ENCODE measurements at places on chromosomes 3 and 15. TPM values are rescaled to one million over a fixed set of nuclear protein-coding genes. Genes with fewer than 3 reads are reported as not detected.

UTS2B gene
- total RNA-seq: 2.1 TPM

IL17RB gene
- total RNA-seq: 3.8 TPM

GOLGA6L10 gene
- total RNA-seq: 1.4 TPM

ANKUB1 gene
- total RNA-seq: not detected

CCR1 gene
- total RNA-seq: 0.73 TPM

DNA sequence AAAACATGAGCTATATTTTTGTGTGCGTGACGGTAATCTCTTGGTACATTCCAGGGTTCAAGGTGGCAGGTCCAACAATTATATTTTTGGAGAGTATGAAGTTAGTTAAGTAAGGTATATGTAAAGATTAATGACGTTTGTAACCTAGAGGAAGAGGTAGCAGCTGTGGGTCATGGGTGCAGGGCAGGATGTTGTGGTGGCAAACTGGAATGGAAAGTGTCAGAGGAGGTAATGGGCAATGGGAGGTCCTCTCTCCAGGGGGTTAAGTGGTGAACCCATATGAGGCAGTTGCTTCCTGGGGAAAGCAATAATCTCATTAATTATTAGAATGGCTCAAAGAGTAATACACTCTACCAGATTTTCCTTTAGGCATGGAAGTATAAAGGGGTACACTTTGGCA, 1.0 kb upstream of the CD200R1L start:
- H3K4me1 ChIP-seq: peaks cover 32% of the 10 kb centered on the region
- H3K4me3 ChIP-seq: peak overlapping the region; percentile 13
- H3K36me3 ChIP-seq: peaks cover 14% of the 10 kb centered on the region
- H3K27me3 ChIP-seq: no peaks in the 10 kb centered on the region

GRCh38 chr3:59692117-59692516, 642.3 kb upstream of the CFAP20DC start:
- H3K36me3 ChIP-seq: no peaks in the 10 kb centered on the region
- no peak for DNase-seq
- H3K27me3 ChIP-seq: no peaks in the 10 kb centered on the region
- no peak overlapping the region for H3K27ac ChIP-seq
- H3K4me3 ChIP-seq: no peak overlapping the region
- H3K4me1 ChIP-seq: peaks cover 10% of the 10 kb centered on the region

- no peaks in the 10 kb centered on the region for H3K27me3 ChIP-seq
- no peak overlapping the region for H3K4me3 ChIP-seq
- no peak overlapping the region for H3K27ac ChIP-seq
- no peak for DNase-seq
- no peaks in the 10 kb centered on the region for H3K36me3 ChIP-seq
These were observed 424.7 kb downstream of the ZBBX start for GRCh38 chr3:166955201-166955939.

DNA sequence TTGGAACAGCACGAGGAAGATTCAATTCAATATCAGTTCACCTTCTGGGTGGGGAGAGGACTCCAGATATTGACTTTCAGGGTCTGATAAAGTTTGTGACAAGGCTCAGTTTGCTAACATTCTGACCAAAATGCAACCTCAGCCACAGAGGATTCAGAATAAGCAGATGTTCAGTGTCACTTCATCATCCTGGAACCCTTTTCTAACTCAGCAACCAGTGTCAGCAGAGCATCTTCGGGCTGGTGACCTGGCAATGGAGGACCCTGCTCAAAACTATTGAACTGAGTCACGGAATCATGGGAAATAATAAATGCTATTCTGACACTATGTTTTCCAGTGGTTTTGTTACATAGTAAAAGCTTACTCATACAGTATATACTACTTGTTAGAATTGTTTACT, 433.4 kb upstream of the CFAP20DC start:
- H3K27me3 ChIP-seq: no peaks in the 10 kb centered on the region
- no peak overlapping the region for H3K4me3 ChIP-seq
- no peaks in the 10 kb centered on the region for H3K36me3 ChIP-seq
- H3K4me1 ChIP-seq: no peaks in the 10 kb centered on the region
- no peak for DNase-seq

GRCh38 chr3:27115352-27115751, 253.8 kb downstream of the NEK10 start:
- H3K4me1 ChIP-seq: no peaks in the 10 kb centered on the region
- no peaks in the 10 kb centered on the region for H3K27me3 ChIP-seq
- H3K36me3 ChIP-seq: no peaks in the 10 kb centered on the region
- H3K27ac ChIP-seq: no peak overlapping the region

GRCh38 chr15:66323312-66323928, 30.1 kb downstream of the DIS3L start:
- H3K27ac ChIP-seq: no peak overlapping the region
- H3K4me3 ChIP-seq: no peak overlapping the region
- no peaks in the 10 kb centered on the region for H3K27me3 ChIP-seq
- no peaks in the 10 kb centered on the region for H3K4me1 ChIP-seq
- no peak for DNase-seq
- peaks cover 73% of the 10 kb centered on the region for H3K36me3 ChIP-seq

GRCh38 chr3:55471522-55472280, 15.4 kb downstream of the WNT5A start:
- H3K4me1 ChIP-seq: no peaks in the 10 kb centered on the region
- H3K27me3 ChIP-seq: peaks cover 14% of the 10 kb centered on the region
- no peak for DNase-seq
- no peak overlapping the region for H3K4me3 ChIP-seq
- H3K36me3 ChIP-seq: no peaks in the 10 kb centered on the region
- no peak overlapping the region for H3K27ac ChIP-seq

- H3K4me1 ChIP-seq: no peaks in the 10 kb centered on the region
- H3K4me3 ChIP-seq: no peak overlapping the region
- H3K27me3 ChIP-seq: peaks cover 4% of the 10 kb centered on the region
- no peak overlapping the region for H3K27ac ChIP-seq
These were observed 198.7 kb upstream of the CMC1 start for GRCh38 chr3:28042707-28043106.

DNA sequence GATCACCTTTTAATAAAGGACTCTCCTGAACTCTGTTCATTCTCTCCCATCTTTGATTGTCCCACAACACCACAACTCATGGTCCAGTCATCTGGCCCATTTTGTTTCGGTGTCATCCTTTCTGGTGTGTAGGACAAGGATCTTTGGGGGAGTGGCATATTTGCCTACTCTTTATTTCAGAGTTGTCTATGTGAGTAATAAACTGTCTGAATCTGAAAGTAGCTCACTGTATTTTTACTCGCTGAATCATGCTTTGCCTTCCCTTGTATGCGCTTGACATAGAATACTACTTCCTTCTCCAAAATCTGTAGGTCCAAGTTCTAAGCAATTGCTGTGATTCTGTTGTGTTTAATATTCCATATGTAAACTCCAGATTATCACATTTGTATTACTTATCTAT, 29.9 kb upstream of the NOX5 start:
- H3K36me3 ChIP-seq: no peaks in the 10 kb centered on the region
- no peak for DNase-seq
- H3K27ac ChIP-seq: no peak overlapping the region
- H3K4me3 ChIP-seq: no peak overlapping the region
- peaks cover 14% of the 10 kb centered on the region for H3K27me3 ChIP-seq
- no peaks in the 10 kb centered on the region for H3K4me1 ChIP-seq

DNA sequence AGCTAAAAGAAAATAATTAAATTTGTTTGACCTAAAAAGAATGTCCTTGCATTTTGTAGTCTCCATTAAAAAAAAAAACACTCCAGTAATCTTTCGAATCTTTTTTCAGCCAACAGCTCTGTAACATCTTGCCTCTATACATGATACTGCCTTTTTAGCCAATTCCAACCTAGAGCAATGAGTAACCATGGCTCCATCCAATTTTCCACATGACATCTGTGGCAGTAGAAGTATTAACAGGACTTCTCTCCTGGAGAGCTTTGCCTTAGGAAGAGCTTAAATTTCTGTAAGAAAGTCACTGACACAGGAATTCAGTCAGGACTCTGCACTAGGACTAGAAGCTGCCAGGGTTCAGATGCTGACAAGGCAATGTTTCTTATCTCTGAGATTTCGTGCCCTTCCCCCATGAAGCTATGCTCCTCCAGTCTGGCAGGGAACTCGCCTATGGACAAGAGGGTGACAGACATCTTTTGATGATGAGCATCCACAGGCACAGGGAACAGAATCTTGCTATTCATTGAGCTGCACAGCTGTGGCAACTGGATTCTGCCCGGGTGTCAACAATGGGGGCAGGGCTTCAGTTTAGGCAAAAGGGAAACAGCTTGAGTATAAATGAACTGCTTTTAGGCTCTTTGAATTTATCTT, 81.8 kb downstream of the ALCAM start:
- no peak overlapping the region for H3K4me3 ChIP-seq
- H3K27ac ChIP-seq: no peak overlapping the region
- DNase-seq: no peak

DNA sequence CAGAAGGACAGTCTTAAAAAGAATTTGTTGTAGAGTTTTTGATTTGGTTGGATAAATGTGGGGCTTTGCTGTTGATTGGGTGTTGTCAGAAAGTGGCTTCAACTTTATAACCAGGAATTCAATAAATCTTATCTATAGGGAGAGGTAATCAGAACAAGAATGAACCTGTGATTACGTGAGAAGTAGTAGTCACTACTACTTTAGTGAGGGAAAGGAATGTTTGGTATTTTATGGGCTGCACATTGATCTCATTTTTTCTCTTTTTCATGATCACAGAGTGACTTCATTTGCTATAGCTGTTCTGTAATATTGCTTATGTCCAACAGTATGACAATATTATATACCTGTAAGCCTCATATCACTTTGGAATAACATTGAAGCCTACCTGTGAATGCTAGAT, 485.2 kb upstream of the BCHE start:
- no peaks in the 10 kb centered on the region for H3K36me3 ChIP-seq
- H3K27ac ChIP-seq: no peak overlapping the region
- no peak overlapping the region for H3K4me3 ChIP-seq
- H3K27me3 ChIP-seq: no peaks in the 10 kb centered on the region
- H3K4me1 ChIP-seq: no peaks in the 10 kb centered on the region
- no peak for DNase-seq

DNA sequence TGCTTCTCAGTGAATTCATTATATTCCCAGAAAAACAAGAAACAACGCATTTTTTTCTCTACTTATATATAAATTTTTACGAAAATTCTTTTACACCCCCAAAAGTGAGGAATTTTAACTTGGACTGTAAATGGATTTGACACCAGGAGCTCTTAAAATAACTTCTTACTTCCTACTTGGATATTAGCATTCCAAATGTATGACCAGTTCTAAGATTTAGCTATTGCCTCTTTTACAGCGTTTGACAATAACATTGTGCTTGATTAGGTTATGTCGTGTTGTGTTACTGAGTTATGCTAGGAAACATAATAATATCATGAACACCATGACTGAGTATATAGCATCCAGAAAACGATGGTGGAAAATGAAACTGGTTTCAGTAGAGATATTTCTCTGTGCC, 177.0 kb downstream of the CNTN6 start:
- H3K4me1 ChIP-seq: no peaks in the 10 kb centered on the region
- no peak overlapping the region for H3K27ac ChIP-seq
- no peak for DNase-seq
- no peaks in the 10 kb centered on the region for H3K27me3 ChIP-seq
- no peaks in the 10 kb centered on the region for H3K36me3 ChIP-seq

GRCh38 chr3:170745211-170745718, 124.7 kb downstream of the RPL22L1 start:
- H3K36me3 ChIP-seq: no peaks in the 10 kb centered on the region
- H3K27ac ChIP-seq: no peak overlapping the region
- DNase-seq: no peak
- H3K4me1 ChIP-seq: no peaks in the 10 kb centered on the region
- peaks cover 26% of the 10 kb centered on the region for H3K27me3 ChIP-seq

GRCh38 chr3:148466143-148466542, 231.6 kb upstream of the AGTR1 start:
- no peaks in the 10 kb centered on the region for H3K36me3 ChIP-seq
- DNase-seq: no peak
- H3K4me3 ChIP-seq: no peak overlapping the region

- no peaks in the 10 kb centered on the region for H3K4me1 ChIP-seq
- H3K27me3 ChIP-seq: no peaks in the 10 kb centered on the region
- no peak overlapping the region for H3K27ac ChIP-seq
- DNase-seq: no peak
- no peaks in the 10 kb centered on the region for H3K36me3 ChIP-seq
These were observed 242.8 kb downstream of the ZNF385D start for GRCh38 chr3:21508246-21508645.

DNA sequence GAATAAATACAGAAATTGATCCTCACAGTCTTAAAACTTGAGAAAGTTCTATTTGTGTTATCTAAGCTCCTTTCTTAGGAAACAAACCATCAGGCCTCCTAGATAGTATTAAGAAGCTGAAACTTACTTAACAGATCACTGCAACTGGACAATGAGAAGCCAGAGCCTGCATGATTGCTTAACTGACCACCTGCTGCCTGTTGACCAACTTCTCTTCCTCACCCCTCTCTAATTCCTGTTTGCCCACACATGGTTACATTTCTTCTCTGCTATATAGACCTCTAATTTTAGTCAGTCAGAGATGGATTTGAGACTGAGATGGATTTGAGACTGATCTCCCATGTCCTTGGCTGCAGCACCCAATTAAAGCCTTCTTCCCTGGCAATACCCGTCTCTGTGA, 13.5 kb downstream of the CCPG1 start:
- H3K27me3 ChIP-seq: no peaks in the 10 kb centered on the region
- H3K36me3 ChIP-seq: peaks cover 26% of the 10 kb centered on the region
- H3K27ac ChIP-seq: no peak overlapping the region

GRCh38 chr15:90248789-90249202, 560 bp upstream of the TTLL13 start:
- H3K36me3 ChIP-seq: no peaks in the 10 kb centered on the region
- no peaks in the 10 kb centered on the region for H3K27me3 ChIP-seq
- peaks cover 14% of the 10 kb centered on the region for H3K4me1 ChIP-seq
- H3K4me3 ChIP-seq: peak overlapping the region; percentile 76
- no peak for DNase-seq

GRCh38 chr15:98874773-98875172, 132.8 kb downstream of the PGPEP1L start:
- no peak overlapping the region for H3K27ac ChIP-seq
- H3K36me3 ChIP-seq: no peaks in the 10 kb centered on the region
- H3K4me3 ChIP-seq: no peak overlapping the region
- no peak for DNase-seq
- peaks cover 11% of the 10 kb centered on the region for H3K4me1 ChIP-seq

- no peak overlapping the region for H3K4me3 ChIP-seq
- H3K4me1 ChIP-seq: peaks cover 8% of the 10 kb centered on the region
- no peak for DNase-seq
- H3K27me3 ChIP-seq: no peaks in the 10 kb centered on the region
- no peaks in the 10 kb centered on the region for H3K36me3 ChIP-seq
- no peak overlapping the region for H3K27ac ChIP-seq
These were observed 109.8 kb downstream of the TNIK start for GRCh38 chr3:171350364-171350763.

- peaks cover 9% of the 10 kb centered on the region for H3K27me3 ChIP-seq
- no peaks in the 10 kb centered on the region for H3K36me3 ChIP-seq
- no peak overlapping the region for H3K4me3 ChIP-seq
- no peaks in the 10 kb centered on the region for H3K4me1 ChIP-seq
- DNase-seq: no peak
- no peak overlapping the region for H3K27ac ChIP-seq
These were observed 15.7 kb downstream of the SUSD5 start for GRCh38 chr3:33202711-33203457.

DNA sequence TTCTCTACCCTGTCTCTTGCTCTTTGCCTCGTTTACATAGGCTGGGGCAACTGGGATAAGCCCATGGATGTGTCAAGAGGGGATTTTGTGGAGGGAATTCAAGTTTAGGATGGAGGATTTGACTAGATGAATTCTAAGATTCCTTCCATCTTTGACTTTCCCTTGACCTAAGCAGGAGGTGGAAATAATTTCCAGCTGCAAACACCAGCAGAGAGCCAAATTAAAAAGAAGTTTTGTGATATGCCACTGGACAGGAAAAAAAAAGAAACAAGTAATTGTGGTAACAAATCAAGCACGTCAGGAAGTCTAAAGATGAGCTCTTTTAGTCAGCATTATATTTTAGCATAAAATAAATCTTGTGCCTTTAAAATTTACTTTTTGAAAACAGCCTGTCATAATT, 49.8 kb downstream of the KCNMB2 start:
- no peaks in the 10 kb centered on the region for H3K36me3 ChIP-seq
- no peaks in the 10 kb centered on the region for H3K4me1 ChIP-seq
- no peak for DNase-seq
- H3K27ac ChIP-seq: no peak overlapping the region
- no peak overlapping the region for H3K4me3 ChIP-seq
